Ovary (tissue), 10 donors: ENCODE measurements at places on chromosomes 12 and 14.
A peak's percentile ranks its signal among the peaks of the same experiment; 100 is the strongest.

DNA sequence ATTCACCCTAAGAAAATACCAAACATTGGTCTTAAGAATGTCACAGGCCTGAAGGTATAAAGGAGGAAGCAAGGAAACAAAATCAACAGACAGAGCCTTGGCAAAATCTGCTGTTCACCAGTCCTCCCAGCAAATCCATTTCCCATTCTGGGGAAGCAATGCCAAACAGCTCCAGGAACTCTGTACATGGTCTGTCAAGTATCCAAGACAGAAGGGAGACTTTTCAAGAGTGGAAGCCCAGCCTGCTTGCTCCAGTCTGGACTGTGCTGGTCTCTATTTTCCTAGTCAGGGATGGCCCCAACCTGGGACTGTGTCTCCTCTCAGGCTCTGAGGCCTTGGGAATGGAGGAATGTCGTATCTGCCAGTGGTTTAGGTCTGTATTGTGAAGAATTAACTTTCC is 251.5 kb downstream of the DAD1 start:
- DNase-seq, result no peak

DNA sequence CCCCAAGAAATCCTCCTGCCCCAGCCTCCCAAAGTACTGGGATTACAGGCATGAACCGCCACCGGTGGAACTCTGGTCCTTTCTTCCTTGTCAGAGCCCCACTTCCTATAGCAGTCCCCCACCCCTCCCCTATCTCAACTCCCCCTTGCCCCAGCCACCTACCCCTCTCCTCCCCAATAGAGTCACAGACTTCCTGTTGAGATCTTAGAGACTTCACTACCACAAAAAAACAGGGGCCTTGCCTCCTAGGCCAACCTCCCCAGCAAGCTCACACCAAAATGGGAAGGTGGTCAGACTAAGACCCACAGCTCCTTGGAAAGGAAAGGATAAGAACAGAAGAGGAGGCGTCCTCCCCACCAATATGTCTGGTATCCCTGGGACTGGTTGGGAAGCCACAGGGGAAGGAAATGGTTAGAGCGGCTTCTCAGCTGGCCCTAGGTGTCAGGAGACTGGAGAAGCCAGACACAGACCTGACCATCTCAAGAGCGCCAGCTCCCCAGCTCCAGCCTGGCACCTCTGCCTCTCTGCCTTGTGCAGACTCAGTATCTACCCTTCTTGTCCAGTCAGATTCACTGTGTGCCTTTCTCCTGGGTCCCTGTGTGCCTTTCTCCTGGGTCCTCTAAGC is 8.5 kb downstream of the ITGB7 start:
- DNase-seq, result no peak

DNA sequence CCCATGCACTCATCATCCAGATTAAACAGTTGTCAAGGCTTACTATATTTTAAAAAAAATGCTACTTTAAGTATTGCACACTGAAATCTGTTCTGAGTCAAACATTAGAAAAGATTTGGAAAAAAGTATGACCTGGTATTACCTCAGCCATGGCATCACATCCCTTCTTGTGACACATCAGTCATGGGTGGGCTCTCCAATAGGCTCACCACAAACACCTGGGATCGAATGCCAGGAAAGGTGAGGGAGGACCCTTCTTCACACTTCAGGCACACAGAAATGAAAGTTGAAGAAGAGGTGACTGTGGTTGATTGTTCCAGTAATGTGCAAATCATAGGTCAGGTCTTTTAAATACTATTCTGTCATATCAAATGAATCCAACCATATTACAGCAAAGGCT is 36.6 kb upstream of the GZMB start:
- DNase-seq, result no peak

GRCh38 chr12:52305921-52306705 is 14.8 kb upstream of the KRT81 start:
- no peak for DNase-seq

GRCh38 chr12:44771485-44772021 is 104.6 kb downstream of the NELL2 start:
- no peak for DNase-seq

DNA sequence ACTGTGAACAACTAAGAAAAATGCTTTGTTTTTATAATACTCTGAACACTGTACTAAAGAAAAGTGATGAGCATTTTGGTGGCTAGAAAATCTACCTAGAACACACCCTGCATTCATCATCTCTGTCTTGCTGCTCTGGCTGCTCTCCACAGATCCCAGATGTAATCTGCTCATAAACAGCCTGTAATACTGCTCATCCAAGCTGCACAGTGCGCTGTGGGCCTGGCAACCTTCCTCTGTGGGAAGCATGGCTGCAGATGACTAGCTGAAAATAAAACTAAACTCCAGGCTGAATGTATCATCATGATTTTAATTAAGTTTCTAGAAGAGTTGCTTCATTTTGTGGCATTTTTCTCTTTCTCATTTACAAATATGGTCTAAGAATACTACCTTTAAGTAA is 200.7 kb downstream of the SLC2A13 start:
- peak; percentile 40 for DNase-seq

DNA sequence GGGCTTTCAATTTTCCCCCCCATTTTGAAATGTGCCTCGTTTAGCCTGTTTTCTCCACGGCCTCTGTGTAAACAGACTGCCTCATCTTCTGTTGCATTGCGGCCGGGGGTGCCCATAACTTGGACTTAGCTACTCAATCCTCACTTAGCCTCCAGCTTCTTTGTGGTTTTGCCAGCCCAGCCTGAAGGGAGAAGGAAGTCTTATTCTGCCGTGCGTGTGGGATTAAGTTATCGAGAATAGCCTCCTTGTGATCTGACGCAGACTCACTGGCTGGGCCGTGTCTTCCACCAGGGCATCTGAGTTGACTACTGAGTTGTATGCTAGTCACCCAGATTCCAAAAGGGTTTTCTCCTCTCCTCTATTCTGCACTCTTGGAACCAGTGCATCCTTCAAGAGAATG is 8.1 kb downstream of the PRKAB1 start:
- no peak for DNase-seq

- DNase-seq, result no peak
These were observed 22.4 kb downstream of the DDX47 start for GRCh38 chr12:12835378-12836146.

DNA sequence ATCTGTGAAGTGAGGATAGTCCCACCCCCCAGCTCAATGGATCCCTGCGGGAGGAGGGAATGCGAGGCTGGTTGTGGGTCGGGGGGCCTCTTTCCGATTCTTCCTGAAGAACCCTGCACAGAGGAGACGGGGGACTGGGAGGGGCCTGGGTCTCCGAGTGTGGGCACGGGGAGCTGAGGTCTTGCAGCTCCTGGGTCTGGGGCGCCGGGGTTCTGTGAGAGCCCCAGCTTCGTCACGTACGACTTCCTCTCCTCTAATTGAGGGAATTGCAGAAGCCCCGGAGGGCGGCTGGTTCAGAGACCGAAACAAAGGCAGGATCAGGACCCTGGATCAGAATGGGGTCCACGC is 66.6 kb downstream of the DIO3 start:
- DNase-seq, result no peak

- no peak for DNase-seq
These were observed 12.8 kb downstream of the TCHP start for GRCh38 chr12:109912855-109913321.

GRCh38 chr12:76652402-76652801 is 92.8 kb upstream of the OSBPL8 start:
- DNase-seq, result no peak

DNA sequence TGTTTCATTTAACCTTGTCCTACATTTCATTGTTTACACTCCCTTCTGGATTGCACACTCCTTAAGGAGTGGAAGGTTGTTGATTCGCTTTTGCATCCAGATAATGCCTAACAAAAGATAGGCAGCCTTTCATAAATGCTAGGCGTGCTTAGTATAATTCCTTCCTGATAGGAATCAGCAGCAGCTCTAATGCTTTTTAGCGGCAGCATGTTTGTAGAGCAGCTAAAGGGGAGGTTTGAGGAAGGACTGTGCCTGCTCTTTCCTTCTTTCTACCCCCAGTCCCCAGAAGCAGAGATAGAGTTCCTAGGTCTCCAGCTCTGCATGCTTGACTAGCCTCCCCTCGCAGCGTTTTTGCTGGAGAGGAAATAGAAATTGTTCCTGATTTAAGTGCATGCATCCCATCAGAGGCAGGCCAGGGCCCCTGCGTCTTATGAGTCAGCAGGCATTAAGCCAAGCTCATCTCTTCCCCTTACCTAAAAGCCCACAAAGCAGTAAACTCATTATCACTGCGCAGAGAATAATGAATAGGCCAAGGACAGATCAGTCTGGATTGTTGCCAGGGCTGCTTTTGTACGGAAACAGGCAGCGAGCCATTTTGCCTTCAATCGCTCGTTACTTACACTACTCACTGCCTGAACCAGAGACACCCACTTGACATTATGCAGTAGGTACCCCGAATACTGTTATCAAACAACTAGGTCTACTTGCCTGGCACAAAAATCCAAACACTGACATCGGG is 14.0 kb upstream of the TBPL2 start:
- peak; percentile 66 for DNase-seq

GRCh38 chr14:32300136-32300535 is 29.0 kb upstream of the AKAP6 start:
- DNase-seq, result no peak

DNA sequence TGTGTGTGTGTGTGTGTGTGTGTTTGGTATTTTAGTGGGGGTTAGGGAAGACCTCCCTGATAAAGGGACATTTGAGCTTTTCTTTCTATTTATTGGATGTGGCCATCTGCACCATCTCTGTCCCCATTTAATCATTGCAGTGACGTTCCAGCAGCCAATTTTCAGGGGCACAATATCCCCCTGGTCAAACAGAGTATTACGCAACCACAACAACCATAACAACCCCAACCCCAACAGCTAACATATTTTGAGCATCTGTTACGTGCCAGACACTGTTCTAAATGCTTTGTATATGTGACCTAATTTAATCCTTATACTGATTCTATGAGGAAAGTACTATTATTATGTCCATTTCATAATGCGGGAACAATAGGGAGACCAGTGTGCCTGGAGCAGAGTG is 87.4 kb downstream of the TTC8 start:
- DNase-seq, result no peak

DNA sequence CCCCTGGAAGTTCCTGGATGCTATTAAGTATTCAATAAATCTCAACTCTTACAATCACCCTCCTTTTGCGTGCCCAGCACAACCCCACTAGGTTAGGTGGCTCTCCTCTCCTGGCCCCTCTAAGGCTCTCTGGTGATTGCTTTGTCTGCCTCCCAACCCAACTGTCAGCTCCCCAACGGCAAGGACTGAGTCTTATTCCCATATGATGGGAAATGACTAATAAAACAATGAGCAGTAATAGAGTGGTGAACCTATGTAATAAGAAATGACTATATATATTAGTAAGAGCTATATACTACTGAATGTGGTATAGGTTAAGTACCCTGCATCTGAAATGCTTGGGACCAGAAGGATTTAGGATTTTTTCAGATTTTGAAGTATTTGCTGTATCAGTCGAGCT is 8.1 kb downstream of the APPL2 start:
- no peak for DNase-seq

DNA sequence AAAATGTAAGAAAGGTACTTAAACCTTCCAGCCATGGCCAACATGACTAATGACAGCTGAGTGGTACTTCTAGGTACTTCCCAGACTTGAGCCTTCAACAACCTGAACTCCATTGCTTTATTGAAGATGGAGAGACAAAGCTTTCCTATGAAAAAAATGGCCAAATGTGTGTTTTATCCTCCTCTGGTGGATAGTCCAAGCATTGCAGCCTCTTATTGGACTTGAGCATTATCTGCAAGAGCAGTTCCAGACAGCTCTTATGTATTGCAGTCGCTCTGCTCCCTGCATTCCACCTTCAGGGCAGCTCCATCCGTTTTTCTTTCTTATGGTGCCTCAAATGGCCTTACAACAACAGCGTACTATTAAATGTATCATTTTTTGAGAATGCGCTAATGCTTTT is 588.2 kb downstream of the NRXN3 start:
- no peak for DNase-seq

- DNase-seq, result no peak
These were observed at the start of gene C14orf39 for GRCh38 chr14:60485598-60486251. TSS of gene C14orf39 (minus strand) at chr14:60486063. CDS start at chr14:60485078, 985 bp downstream.

- DNase-seq, result no peak
These were observed 104.5 kb downstream of the ESRRB start for GRCh38 chr14:76480426-76480825.

DNA sequence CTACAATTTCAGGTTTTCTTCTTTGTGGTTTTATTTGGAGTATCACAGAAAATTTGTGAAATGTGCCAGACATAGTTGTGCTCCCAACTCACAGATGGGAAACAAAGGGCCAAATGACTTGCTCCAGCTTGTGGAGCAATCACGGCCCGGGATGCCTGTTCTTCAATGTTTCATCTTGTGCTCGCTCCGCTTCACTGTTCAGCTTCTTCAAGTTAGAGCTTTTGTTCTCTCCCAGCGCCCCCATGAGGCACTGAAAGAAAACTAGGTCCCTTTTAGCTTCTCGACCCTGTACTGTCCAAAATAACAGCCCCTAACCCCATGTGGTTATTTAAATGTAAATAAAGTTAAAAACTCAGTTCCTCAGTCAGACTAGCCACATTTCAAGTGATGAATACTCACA is 187.9 kb upstream of the STXBP6 start:
- no peak for DNase-seq
